ENCODE measurements at places on chromosomes 2 and 18. TPM values are rescaled to one million over a fixed set of nuclear protein-coding genes. Genes with fewer than 3 reads are reported as not detected.

Gene SULT1C4
- total RNA-seq: 8.0 TPM

DNA sequence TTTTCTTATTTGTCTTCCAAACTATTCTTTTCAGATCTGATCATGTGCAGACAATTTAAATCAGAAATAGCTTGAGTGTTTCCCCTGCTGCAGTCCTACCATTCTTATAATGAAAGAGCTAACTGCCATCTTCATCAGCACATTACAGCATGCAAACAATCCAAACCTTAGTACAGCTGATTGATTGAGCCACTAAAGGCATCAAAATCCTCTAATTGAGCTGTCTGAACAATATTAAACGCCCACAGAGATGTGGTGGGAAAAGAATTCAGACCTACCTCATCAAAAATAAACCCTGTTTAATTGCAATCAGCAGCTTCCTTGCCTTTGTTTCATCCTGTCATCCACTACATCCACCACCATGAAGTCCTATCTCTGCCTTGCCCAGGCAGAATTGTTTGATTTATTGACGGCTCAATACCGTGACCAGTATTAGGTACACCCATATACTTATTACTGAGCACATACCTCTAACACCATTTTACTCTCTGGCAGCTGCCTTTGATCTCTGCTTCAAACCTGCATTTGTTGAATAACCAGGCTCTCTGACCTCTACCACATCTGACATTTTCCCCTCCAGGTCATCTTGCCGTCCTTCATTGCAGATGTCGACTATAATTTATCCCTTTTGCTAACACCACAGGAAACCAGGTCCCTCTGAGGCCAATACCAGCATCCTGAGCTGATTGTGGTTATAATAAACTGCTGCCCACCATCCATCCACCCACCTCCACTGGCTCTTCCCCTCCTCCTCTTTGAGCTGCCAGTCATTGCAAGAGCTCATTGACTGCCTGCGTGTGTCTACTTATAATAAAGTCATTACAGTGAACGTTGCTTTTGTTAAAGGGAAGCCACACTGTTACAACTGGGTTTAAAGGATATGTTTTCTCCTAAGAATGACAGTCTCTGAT, 78.5 kb downstream of the RBM43 start:
- H3K36me3 ChIP-seq: peaks cover 2% of the 10 kb centered on the region
- no peak for DNase-seq
- no peaks in the 10 kb centered on the region for H3K27me3 ChIP-seq
- H3K4me3 ChIP-seq: no peak overlapping the region
- H3K4me1 ChIP-seq: peaks cover 18% of the 10 kb centered on the region

- no peaks in the 10 kb centered on the region for H3K27me3 ChIP-seq
- DNase-seq: no peak
- no peaks in the 10 kb centered on the region for H3K36me3 ChIP-seq
Observed at GRCh38 chr2:46270384-46270783, 26.8 kb upstream of the EPAS1 start.

Gene MCM6
- 118 TPM for total RNA-seq

GRCh38 chr2:169452080-169452479, 27.2 kb upstream of the BBS5 start:
- no peaks in the 10 kb centered on the region for H3K36me3 ChIP-seq
- H3K27me3 ChIP-seq: no peaks in the 10 kb centered on the region
- no peak for DNase-seq
- H3K4me1 ChIP-seq: no peaks in the 10 kb centered on the region
- no peak overlapping the region for H3K27ac ChIP-seq

GRCh38 chr2:100893392-100894104, 73.6 kb downstream of the NPAS2 start:
- DNase-seq: no peak
- H3K36me3 ChIP-seq: no peaks in the 10 kb centered on the region
- no peaks in the 10 kb centered on the region for H3K27me3 ChIP-seq

Gene DSC1
- not detected for total RNA-seq

- no peaks in the 10 kb centered on the region for H3K27me3 ChIP-seq
- H3K36me3 ChIP-seq: peaks cover 12% of the 10 kb centered on the region
- H3K4me3 ChIP-seq: no peak overlapping the region
Observed at GRCh38 chr2:86054535-86055082, 51.1 kb downstream of the POLR1A start.

Gene VWC2L
- total RNA-seq: 0.23 TPM

DNA sequence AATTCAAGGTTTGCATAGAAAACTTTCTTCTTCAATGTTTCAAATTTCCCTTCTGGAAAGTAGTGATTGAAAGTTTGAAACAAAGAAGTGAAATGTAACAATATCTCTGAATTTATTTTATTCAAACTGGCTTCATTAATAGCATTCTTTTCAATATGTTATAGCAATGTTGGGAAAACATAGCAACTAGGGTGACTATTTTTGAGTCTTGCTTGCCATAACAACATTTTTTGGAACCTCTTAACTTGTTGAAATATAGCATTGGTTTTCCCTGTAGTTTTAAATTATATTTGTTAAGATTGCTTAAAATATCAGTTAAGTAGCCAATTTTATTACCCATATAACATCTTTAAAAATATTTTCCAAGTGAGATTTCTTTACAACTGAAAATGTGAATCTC, 141.7 kb upstream of the OSR1 start:
- no peak overlapping the region for H3K27ac ChIP-seq
- H3K27me3 ChIP-seq: peaks cover 3% of the 10 kb centered on the region
- no peaks in the 10 kb centered on the region for H3K4me1 ChIP-seq
- DNase-seq: no peak
